ENCODE measurements at places on chromosomes 13 and 19.

GRCh38 chr19:30406220-30407067, 34.3 kb downstream of the ZNF536 start:
- DNase-seq: no peak

GRCh38 chr13:43764349-43764748, 22.4 kb downstream of the ENOX1 start:
- no peak for DNase-seq

GRCh38 chr13:50437252-50437651, 406.2 kb downstream of the DLEU7 start:
- DNase-seq: no peak

GRCh38 chr13:49366841-49367240, 77.0 kb downstream of the CAB39L start:
- DNase-seq: no peak

GRCh38 chr13:44577236-44578066, 1.3 kb upstream of the TSC22D1 start:
- peak; percentile 90 for DNase-seq

- DNase-seq: no peak
Observed at GRCh38 chr13:27276188-27276587, 5.6 kb downstream of the RASL11A start.

GRCh38 chr19:18294467-18294864, 13.0 kb upstream of the JUND start:
- DNase-seq: peak; percentile 68

- DNase-seq: no peak
Observed at GRCh38 chr13:43294412-43294811, 271.0 kb downstream of the DNAJC15 start.

- no peak for DNase-seq
Observed at GRCh38 chr19:15283141-15283883, 49.0 kb downstream of the BRD4 start.

DNA sequence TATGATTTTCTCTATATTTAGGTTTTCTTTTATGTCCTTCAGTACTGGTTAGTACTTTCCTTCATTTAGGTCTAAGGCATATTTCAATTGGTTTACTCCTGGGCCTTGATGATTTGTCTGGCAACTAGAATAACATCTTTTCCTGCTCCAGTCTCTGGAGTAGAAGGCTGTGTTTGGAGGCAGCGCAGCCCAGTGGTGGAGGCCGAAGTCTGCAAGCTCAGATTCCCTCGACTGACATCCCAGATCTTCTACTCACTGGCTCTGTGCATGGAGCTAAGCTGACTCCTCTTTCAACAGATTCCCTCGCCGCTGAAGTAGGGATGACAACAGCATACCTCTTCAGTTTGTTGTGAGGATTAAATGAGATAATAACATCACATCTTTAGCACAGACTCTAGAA, 141.0 kb downstream of the RAP2A start:
- DNase-seq: no peak

- no peak for DNase-seq
Observed at GRCh38 chr13:72963762-72964161, 95.0 kb upstream of the KLF5 start.

GRCh38 chr19:31715249-31715945, 366.2 kb upstream of the TSHZ3 start:
- no peak for DNase-seq

DNA sequence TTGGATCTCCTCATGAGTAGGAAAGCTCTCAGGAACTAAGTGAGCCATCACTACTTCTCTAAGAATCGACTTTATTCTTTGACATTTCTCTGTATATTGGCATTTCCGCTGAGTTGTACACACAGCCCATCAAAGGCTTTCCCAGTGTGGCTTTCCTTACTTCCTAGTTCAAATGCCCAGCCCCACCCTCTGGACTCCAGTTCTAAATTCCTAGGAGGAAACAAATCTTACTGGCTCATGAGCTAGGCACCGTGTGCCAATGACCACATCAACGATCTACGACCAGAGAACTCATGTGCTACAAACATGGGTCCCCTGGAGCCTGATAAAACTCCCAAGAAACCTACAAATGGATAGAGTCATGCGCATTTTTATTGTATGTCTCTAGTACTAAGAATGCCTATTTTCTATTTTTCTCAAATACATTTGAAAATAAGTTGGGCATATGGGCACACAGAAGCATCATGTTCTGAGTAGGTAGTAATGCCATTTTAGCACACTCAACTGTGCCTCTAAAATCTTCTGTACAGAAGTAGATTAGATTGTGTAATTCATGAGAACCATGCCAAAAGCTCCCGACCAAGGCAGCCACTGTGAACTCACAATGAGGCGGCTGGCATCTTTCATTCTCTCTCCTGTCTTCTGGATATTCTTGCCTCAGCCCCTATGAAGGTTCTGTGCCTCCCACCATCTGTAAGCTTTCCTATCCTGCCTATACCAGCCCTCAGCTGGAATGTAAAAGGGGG, 10.5 kb upstream of the RAP2A start:
- DNase-seq: no peak

DNA sequence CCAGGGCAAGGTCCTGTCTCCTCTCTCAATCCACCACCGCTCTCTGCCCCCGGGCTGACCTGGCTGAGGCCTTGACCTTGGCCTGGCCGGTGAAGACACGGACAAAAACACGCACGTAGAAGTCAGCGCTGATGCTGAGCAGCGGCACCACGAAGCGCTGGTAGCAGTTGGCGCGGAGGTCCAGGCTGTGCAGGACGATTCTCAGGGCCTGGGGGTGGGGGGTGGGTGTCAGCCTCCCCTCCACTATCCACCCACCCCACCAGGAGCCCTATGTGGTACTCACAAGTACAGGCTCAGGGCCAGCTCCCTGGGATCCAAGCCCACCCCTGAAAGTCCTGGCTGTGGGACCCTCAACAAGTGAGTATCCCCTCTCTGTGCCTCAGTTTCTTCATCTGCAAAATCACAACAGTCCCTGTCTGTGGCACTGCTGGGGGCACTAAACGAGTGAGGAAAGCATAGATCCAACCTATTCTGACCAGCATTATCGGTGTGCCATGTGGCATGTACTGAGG, 6.4 kb downstream of the TRMT1 start:
- DNase-seq: no peak

- no peak for DNase-seq
Observed at GRCh38 chr13:113046883-113047244, 58.7 kb upstream of the F7 start.

- no peak for DNase-seq
Observed at GRCh38 chr13:98548230-98548629, 28.7 kb downstream of the STK24 start.

DNA sequence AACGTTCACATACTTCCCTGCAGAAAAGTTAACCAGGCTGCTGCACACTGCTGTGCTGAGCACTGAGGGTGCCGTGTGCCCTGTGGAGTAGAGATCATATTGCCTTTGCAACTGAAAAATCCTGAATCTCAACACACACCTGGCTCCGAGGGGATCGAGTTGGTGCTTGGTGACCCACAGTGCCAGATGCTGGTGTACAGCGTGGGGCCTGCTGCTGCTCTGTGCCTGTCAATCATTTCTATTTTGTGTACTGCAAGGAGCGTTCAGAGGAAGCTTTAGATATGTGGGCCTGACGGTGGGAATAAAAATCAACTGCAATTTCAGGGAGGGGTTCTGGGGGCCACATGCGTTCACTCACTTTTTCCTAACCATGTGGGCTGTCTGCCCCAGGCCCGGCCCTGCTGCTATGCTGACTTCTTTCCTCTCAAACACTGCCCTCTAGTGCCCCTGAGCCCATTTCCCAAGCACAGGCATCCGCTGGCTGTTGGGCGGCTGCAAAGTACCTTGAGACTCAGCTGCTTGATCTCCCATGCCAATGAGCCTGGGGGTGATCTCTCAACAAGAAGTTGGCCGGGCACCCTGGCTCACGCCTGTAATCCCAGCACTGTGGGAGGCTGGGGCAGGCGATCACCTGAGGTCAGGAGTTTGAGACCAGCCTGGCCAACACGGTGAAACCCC, 9.7 kb upstream of the LENG8 start:
- DNase-seq: no peak

DNA sequence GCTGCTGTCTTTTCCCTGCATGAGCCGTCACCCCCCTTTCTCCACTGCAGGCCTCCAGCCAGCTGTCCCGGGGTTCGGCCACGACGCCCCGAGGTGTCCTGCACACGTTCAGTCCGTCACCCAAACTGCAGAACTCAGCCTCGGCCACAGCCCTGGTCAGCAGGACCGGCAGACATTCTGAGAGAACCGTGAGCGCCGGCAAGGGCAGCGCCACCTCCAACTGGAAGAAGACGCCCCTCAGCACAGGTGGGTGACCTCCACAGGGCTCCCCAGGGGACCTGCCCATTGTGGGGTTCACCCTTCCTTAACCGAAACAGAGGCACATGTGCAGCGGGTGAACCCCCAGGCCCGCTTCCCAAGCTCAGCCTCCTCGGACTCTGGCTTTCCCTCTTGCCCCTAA, 13.1 kb downstream of the TSSK6 start:
- no peak for DNase-seq

- DNase-seq: no peak
Observed at GRCh38 chr19:8462571-8462970, 17.8 kb downstream of the HNRNPM start.

GRCh38 chr13:22276616-22277015, 605.7 kb downstream of the FGF9 start:
- DNase-seq: no peak

- no peak for DNase-seq
Observed at GRCh38 chr19:14512406-14512961, 5.7 kb downstream of the DNAJB1 start.

DNA sequence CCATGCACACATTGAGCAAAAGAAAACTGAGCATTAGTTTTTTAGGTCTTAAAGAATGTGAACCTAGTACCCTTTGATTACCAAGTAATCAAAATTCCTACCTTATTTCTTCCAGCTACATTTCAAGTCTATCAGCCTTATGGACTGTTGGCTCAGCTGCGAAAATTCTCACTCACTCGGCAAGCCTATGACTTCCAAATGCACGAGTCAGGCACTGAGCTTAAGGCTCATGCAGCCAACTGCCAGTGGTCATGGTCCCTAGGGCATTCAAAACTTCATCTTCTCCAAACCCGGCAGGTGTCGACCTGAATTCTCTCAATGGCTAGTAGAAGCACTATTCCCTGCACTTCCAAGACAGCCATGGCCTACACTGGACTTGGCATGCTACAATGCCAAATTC, 41.2 kb downstream of the RUBCNL start:
- no peak for DNase-seq

All from stimulated activated CD8-positive, alpha-beta memory T cell treated with anti-CD3 and anti-CD28 coated beads, Interleukin-15, amount 100 ng/mL, for 24 hours (primary cell).